ENCODE measurements at places on chromosomes 12 and 14.
A peak's percentile ranks its signal among the peaks of the same experiment; 100 is the strongest.

DNA sequence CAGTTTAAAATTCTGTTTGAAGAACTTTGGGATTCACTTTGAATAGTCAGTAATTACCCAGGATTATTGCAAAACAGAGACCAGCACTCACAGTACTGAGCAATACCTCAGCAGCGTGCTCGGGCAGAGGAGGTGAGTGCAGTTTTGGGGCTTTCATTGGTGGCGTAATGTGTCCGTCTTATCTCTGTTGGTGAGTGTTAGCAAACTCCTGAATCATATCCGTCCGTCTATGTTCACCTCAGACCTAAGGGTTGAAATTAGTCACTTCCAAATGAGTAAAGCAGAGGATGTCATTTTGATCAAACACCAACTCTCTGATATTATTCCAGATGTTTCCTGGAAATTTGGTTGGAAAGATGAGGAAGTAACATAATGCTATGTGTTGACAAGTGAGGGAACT, 82.8 kb downstream of the BORCS5 start:
- DNase-seq: no peak

GRCh38 chr14:80313806-80314205, 102.5 kb upstream of the DIO2 start:
- DNase-seq: no peak

DNA sequence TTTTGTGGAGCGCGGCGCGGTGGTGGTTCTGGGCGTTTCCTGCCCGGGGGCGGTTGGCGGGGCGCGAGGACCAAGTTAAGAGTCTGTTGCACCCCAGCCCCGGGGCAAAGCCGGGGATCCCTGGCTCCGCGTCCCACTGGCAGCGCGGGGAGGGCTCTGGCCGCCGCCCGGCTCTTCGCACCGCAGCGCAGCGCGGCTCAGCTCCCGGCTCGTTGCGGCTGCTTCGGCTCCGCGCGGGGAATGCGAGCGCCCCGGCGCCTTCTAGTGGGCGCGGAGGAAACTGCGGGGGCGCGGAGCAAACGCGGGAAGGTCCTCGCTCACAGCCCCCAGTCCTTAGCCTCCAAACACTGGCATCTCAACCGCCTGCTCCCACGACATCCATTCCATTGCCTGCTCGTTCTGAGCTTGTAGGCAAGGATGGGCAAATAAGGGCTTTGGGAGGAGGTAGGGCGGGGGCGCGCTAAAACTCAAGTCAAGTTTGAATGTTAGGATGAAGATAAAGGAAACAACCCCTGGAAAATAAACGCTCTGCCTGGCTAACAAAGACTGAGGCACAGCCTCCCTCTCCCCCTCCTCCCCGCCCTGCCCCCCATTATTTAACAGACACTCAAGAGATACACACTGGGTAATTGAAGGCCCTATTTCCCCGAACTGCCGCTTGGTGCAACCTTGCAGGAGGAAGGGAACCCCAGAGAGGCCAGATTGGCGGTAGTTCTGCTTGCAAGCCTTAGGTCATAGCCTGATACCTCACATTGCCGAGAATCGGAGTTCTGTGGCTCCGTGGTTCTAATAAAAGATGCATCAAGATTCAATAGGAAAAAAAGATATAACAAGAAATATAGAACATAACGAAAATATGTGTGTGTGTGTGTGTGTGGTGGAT, at the start of gene B4GALNT1:
Gene B4GALNT1 (minus strand): TSS at position 244 of the 883 bp plus-strand sequence. CDS start 1,069 bp downstream, outside the sequence.
- peak; percentile 39 for DNase-seq

DNA sequence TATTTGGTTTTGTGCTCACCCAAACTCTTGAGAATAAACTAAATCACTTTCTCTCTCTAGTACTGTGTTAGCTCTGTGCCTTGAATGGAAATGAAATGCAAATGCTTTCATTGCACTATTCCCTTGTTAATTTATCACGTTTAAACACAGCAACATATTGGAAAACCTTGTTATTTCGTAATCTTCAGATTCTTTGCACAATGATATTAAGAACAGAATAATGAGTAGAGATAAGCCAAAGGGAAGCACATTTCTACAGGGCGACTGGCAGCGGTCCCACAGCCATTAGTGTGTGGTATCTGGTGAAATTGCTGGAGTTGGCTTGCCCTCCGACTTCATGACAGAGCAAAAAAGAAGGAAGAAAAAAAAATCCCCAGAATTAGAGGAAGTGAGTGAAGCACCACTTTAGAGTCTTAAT, 166.1 kb upstream of the E2F7 start:
- DNase-seq: no peak

- DNase-seq: no peak
Observed at GRCh38 chr12:57404966-57405640, 25.7 kb downstream of the R3HDM2 start.

GRCh38 chr14:70685474-70686197, 43.9 kb downstream of the TTC9 start:
- no peak for DNase-seq

DNA sequence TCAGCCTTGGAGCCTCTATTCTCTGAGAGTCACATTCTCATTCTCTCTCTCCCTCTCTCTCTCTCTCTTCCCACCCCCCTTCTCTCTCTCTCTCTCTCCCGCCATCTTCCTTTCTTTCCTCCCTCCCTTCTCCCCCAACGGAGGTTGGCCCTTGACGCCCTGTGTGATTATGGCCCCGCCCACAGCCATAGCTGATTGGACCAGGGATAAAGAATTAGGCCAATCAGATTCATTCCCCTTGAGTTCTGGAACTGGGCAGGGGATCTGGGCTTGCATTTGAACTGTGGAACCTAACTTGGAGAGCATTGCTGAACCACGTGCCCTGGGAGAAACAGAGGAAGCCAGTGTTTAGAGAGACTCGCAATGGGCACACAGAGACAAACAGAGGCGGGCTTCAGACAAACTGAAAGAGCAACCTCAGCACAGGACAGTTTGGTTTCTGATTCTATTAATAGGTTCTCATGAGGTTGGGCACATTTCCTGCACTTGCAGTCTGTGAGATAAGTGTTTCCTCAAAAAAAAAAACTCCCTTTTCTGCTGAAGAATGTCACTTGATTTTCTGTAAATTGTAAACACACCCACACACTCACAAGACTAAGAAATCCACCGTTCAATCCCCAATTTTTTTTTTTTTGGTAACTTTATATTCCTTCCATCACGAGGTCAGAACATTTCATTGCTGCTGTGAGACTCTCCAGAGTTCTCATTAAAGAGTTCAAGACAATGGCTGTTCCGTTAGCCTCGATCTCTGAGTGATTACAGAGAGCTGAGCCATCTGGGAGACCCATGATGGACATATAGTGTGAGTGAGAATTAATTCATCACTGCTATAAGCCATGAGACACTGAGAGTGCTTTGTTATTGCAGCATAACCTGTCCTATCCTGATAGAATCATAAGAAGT, 3.5 kb upstream of the P2RX7 start:
- DNase-seq: peak; percentile 70

- no peak for DNase-seq
Observed at GRCh38 chr12:67442347-67442841, 173.2 kb downstream of the CAND1 start.
